ELR (cell line): ENCODE measurements at places on chromosomes 11 and 22.

GRCh38 chr11:62673196-62673525, 1.1 kb upstream of the LBHD1 start:
- DNase-seq, result no peak

DNA sequence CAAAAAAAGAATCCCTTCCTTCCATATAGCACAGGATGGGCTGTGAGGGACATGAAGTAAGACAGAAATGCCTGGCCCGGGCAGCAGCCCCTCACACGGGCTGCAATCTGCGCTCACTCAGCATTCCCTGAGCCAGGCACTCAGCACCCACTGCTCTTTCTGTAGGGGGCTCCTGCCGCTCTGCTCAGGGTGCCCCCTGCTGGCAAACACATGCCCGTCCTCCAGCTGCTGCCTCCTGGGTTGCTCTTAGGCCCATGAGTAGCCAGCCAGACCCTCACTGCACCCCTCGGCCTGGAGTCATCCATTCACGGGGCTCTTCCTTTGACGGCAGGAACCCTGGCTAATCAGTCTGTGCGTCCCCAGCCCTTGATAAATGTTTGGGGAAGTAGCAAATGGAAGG, 6.9 kb downstream of the MCAT start:
- DNase-seq, result peak; percentile 58

- DNase-seq, result peak; percentile 20
These were observed 8.2 kb upstream of the SYT8 start for GRCh38 chr11:1826552-1827094.

DNA sequence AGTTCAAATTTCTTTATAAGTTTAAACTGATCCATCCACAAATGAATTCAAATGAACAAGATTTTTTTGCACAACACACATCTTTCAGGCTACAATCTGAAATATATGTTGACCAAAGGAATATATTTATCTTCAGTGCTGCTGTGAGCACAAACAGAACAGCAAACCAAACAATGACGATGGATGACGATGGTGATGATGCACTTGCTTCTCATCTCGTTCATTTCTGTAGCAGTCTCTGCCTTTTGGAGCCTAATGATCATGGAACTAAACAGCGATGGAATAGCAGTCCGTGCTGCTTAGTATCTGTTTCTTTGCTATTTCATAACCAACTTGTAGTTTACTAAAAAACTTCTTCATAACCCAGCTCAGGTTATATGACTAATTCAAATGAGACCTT, 220.7 kb upstream of the BLID start:
- DNase-seq, result no peak

DNA sequence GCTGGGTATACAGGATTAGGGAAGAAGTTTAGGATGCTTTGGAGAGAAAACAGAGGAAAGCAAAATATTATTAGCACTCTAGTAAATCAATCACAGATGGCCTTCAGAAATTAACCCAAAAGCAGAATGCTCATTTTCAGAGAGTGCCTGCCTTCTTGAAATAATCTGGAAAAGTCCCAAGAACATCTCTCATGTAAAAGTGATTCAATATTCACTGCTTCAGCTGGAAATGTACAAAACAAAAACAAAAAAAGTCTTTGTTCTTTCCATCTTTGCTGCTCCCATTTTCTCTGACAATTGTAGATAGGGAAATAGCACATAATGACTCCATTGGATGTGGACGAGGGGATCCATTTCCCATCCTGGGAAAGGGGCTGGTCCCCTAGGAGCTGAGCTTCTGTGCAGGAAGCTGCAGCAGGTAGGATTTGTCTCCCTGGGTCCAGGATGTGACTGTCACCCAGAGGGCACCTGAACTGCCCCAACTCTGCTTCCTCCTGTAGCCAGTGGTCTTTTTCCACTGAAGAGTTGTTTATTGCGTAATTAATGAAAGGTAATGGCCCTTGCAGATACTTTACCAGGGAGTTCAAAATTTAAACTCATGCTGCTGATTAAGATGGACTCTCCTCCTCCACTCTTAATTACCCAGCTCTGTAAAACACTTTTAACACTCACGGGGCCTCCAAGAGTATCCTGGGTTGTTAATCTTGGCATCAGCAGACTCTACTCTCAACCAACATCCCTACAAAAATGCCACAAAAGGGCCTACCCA, 57.9 kb downstream of the SC5D start:
- no peak for DNase-seq

DNA sequence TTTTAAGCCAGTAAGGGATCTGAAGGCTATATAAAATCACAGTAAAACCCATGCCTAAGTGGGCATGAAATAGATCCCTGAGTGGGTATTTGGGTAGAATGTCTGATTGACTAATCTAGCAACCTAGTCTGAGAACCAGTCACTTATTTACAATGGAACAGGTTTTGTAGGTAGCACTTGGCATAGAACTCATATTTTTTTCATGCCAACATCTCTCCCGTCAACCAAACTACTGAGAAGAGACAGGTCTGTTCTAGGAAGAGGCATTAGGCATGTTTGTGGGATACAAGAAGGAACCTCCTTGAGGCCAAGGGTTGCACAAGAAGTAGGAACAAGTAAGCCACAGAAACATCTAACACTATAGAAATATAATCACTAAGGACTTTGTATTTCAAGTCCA, 840.4 kb upstream of the TENM4 start:
- DNase-seq, result no peak

GRCh38 chr11:92340839-92341238, 116.2 kb downstream of the FAT3 start:
- peak; percentile 3 for DNase-seq

DNA sequence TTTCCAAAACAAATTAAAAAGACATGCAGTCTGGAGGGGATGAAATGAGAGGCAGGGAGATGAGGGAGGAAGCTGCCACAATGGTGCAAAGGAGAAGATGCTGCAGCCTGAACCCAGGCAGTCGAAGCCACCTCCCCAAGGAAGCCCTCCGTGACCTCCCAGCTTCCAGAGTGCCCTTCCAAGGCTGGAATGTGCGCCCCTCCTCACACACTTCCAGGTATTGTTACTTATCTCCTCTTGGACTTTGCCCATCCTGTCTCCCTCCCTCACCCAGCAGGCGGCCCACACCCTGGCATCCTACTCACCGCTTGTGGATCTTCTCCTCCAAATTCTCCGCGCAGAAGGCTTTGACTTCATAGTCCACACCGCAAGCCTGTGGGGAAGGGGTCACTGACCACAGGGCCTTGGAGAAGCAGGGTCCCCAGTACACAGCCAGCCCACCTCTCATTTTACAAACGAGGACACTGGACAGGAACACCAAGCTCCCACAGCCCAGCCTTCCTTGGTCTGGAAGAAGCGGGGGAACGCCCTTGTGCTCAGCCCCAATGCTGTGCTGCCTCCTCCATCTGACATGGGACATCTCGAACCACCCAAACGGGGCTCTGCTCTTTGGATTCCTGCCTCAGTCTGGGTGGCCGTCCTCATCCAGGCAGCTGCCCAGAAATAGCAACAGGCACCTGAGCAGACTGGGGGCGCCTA, 40.3 kb downstream of the TPBGL start:
- no peak for DNase-seq

GRCh38 chr22:36135306-36135980, 25.1 kb downstream of the APOL3 start:
- DNase-seq, result no peak

- peak; percentile 58 for DNase-seq
These were observed 37.6 kb upstream of the BIRC3 start for GRCh38 chr11:102279641-102280170.

DNA sequence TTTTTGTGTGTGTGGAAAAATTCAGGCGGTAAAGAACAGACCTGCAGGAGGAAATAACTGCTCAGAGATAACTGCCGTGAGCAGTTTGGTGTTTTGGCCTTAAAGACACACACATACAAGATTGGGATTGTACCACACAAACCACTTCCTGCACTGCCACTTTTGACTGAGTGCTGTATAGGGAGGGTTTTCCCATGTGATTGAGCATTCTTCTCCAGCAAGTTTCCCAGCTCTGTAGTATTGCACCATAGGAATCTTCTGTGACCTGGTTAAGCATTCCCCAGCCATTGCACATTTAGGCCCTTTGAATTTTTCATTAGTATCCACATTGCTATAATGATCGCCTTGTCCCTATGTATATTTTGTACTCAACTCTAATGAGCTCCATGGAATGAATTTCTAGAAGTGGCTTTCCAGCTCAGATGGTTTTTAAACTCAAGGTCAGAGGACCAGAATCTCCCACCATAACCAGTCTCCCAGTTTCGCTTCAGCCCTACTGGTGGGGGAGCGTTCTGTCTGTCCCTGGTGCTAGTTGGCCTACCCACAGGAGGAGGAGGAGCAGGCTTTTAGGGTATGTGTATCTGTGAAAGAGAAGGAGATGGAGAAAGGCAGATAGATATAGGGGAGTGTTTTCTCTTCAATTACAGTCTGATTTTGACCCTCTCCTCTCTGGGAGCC, 9.3 kb downstream of the CD82 start:
- DNase-seq, result peak; percentile 91

GRCh38 chr22:39254789-39255298, 10.1 kb upstream of the PDGFB start:
- peak; percentile 85 for DNase-seq
